ENCODE measurements at places on chromosomes 2 and 18. TPM values are rescaled to one million over a fixed set of nuclear protein-coding genes. Genes with fewer than 3 reads are reported as not detected.
A peak's percentile ranks its signal among the peaks of the same experiment; 100 is the strongest.

CBLN2 gene
- total RNA-seq = not detected

SLC5A7 gene
- not detected for total RNA-seq

- DNase-seq = no peak
Observed at GRCh38 chr2:64251497-64252250, 107.5 kb upstream of the PELI1 start.

- DNase-seq = no peak
Observed at GRCh38 chr2:237466211-237466610, 20.8 kb upstream of the MLPH start.

GRCh38 chr18:74410441-74410992, 46.6 kb downstream of the DIPK1C start:
- DNase-seq = no peak

DNA sequence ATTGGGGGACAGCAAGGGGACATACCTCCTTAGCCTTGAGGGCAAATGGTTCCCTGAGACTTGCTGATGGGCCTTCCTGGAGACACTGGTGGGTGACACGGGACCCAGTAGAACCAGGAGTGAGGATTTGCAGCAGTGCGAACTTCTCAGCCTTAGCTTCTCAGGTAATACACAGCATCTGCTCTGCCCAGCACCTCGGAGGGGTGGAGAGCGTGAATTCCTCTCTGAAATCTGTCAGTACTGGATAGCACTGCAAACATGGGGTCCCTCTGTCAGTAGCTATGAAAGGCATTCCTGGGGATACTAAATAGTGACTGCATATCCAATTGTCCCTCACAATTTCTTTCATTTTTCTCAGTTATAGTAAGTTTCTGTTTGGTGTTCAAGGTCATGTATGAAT, 151.7 kb downstream of the GBX2 start:
- DNase-seq = no peak

DNA sequence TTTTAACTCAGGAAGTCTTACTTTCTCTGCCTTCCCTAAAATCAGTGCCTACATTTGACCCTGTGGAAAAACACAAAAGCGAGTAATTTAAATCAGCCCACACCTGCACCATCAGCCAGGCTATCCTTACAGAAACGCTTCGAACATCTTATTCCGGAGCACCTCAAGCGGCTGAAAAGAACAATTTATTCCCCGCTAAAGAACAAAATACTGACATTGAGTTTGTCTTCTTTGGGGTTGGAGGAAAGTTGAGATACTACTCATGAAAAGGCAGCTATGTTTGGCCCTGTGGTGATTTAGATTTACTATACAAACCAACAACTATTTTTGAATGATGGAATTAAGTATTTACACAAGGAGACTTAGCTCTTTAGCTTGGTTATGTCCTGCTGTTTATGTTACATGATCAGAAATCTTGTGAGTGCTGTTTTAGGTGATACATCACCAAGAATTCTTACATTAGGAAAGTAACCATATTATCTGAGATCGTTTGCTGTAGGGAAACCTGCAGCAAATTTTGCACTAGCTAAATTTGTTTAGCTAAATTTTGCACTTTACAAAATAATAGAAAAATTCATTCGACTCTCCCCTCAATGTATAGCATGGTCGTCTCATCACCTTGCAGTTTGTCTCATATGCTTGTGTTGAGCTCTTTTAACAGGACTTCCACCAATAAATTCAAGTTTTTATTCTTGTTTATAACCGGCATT, 158.8 kb upstream of the SIX2 start:
- peak; percentile 13 for DNase-seq

GRCh38 chr2:239574434-239575156, 173.8 kb upstream of the HDAC4 start:
- DNase-seq = no peak

DNA sequence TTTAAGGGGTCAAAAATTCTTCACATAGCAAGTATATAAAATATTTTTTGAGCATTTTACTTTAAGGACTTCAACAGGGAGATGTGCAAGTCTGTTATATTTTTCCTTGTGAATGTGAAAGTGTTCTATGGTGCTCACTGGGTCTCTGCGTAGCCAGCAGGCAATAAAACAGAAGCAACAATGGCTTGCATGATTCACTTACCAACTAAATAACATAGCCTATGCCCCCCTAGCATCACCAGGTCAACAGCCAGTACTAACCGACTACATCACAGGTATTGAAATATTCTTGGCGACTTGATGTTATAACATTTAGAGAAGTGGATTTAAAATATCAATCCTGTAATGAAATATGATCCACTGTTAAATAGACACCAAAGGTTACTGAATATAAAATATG, 398.9 kb downstream of the XIRP2 start:
- no peak for DNase-seq

DNA sequence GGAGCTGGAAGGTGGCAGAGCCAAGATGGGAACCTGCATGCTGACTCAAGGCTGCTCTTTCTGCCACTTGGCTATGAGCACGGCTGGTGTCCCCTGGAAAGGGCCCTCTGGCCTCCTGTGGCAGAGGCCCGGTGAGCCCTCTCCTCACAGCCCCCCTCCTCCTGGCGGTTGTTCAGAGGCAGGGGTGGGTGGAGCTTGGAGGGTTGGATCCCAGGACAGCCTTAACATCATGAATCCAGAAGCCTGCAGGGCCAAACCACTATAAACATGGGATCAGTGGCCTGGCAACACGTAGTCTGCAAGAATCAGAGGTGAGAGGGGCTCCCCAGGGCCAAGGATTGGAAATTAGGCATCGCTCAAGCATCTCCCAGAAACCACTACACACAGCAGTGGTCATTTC, 48.5 kb upstream of the LOXHD1 start:
- DNase-seq = no peak

GRCh38 chr2:120681181-120681580, 54.5 kb upstream of the GLI2 start:
- no peak for DNase-seq

DNA sequence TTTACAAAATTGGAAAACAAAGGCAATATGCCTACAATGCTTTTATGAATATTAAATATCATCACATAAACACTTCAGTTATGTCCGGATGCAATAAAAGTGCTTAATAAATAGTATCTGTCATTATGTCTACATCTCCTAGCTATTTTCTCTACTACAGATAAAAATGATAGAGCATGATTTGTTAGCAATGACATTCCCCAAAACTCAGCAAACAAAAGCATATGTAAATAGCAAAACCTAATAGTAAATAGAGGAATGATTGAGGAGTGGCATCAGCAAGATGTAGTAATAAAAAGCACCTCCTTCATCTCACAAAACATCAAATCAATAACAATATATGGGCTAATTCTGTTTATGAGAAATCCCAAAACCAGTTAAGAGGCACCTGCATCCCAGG, 46.5 kb upstream of the COL5A2 start:
- DNase-seq = no peak

- DNase-seq = no peak
Observed at GRCh38 chr2:98731894-98732349, 990 bp upstream of the MGAT4A start.

DNA sequence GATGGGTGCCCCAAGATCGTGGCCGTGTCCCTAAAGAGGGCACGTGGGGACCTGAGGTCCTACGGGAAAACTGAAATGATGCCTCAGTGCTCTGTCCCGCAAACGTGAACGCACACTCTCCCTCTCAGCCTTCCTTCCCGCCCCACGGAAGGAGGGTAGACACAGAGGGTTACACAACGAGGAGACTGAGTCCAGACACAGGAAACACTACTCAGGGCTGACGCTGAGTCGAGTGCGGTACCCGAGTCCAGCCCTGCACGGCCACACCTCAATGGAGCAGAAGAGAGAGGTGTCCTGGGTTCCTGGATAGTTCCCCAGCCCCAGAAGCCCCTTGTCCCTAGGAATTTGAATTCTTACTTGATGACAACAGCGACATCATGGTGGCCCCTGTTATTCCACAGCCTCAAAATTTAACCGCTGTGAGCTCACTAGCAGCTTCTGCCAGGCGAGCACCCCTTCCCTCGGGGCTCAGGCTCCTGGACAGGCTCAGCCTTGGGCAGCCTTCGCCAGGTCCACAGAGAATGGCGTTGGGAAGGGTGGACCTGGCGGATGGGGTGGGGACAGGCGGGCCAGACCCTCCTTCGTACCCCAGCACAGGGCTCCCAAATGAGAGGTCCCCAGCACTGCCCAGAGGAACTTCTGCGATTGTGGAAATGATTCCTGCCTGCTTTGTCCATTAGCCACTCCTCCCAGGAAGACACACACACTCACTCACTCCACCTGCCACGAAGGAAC, 980 bp upstream of the RNPEPL1 start:
- no peak for DNase-seq

All from hematopoietic multipotent progenitor cell (in vitro differentiated cells).